ENCODE measurements at places on chromosomes 4 and X. TPM values are rescaled to one million over a fixed set of nuclear protein-coding genes. Genes with fewer than 3 reads are reported as not detected.

GRCh38 chr4:5019274-5019673 lies at the start of gene CYTL1:
Gene CYTL1, minus strand, starts transcription at chr4:5019458. Its CDS starts 13 bp downstream, at chr4:5019445.
- H3K4me1 ChIP-seq = no peaks in the 10 kb centered on the region
- no peak within 1 kb of the TSS for H3K4me3 ChIP-seq
- peaks cover 13% of the 10 kb centered on the region for H3K27me3 ChIP-seq
- H3K36me3 ChIP-seq = no peaks in the 10 kb centered on the region

DNA sequence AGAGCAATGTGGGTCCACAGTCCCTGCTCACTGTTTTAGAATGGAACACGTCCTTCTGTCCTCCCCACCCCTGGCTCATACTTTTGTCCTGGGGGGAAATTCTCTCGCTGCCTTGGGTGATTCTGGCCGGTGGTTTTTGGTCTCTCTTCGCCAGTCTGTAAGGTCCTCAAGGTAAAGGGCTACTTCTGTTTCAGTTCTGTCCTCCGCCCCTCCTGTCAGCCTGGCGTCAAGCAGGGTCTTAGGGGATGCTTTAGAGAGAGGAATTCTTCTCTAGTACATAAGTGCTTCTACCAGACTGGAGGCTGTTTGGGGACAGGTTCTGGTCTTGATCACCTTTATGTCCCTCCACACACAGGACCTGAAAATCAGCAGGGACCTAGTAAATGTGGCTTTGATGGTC lies 617 bp upstream of the MRFAP1L1 start:
- no peak for DNase-seq
- H3K4me1 ChIP-seq = peaks cover 43% of the 10 kb centered on the region
- H3K27me3 ChIP-seq = peaks cover 2% of the 10 kb centered on the region
- peaks cover 43% of the 10 kb centered on the region for H3K36me3 ChIP-seq
- H3K27ac ChIP-seq = peak overlapping the region; percentile 79
- H3K4me3 ChIP-seq = peak overlapping the region; percentile 94

DNA sequence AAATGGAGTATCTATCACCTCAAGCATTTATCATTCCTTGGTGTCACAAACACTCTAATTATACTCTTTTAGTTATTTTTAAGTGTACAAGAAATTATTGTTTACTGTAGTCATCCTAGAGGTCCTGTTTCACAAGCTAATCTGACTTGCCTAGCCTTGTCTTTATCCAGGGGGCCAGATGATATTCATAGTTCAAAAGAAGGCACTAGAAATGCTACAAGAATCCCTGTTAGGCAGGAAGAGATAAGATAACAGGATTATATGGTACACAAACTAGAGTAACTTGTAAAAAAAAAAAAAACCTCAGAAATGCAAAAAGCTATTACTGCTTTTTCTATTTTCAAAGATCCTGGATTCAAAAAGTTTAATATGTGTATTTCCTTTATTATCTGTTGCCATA lies 95.8 kb downstream of the MBNL3 start:
- DNase-seq = no peak
- no peak overlapping the region for H3K4me3 ChIP-seq
- H3K36me3 ChIP-seq = no peaks in the 10 kb centered on the region
- H3K4me1 ChIP-seq = no peaks in the 10 kb centered on the region
- no peaks in the 10 kb centered on the region for H3K27me3 ChIP-seq
- no peak overlapping the region for H3K27ac ChIP-seq

Gene SLC38A5
- total RNA-seq = 146 TPM

DNA sequence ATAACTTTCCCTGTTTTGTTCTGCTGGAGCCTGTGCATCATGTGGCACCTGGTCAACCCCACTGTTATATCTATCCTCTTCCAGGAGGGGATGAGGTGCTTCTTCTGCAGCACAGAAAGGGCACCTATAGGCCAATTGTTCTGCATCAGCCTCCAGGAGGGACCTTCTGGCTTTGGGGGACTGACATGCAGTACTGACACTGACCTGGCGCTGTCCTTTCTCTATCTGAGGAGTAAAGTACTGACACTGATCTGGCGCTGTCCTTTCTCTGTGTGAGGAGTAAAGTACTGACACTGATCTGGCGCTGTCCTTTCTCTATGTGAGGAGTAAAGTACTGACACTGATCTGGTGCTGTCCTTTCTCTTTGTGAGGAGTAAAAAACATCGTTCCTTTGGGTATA lies 498.4 kb downstream of the PACRGL start:
- H3K4me1 ChIP-seq = no peaks in the 10 kb centered on the region
- H3K27me3 ChIP-seq = no peaks in the 10 kb centered on the region
- H3K36me3 ChIP-seq = no peaks in the 10 kb centered on the region
- no peak overlapping the region for H3K27ac ChIP-seq

DNA sequence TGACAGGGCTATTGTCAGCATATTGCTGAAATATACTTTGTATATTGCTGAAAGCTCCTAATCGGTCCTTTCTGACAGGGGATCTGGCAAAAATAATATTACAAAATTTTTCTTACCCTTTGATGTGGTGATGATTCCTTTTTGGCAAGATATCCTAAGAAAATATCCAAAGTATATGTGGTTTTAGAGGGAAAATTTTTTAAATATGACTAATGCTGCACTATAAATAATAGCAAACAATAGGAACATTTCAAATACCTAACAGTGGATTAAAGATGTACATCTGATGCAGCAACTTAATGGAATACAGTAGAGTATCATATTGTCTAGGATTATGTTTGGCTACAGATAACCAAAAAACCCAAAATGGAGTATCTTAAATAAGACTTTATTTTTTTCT lies 49.6 kb downstream of the RRAGB start:
- H3K4me1 ChIP-seq = no peaks in the 10 kb centered on the region
- no peak overlapping the region for H3K4me3 ChIP-seq
- no peak overlapping the region for H3K27ac ChIP-seq
- peaks cover 9% of the 10 kb centered on the region for H3K36me3 ChIP-seq
- no peaks in the 10 kb centered on the region for H3K27me3 ChIP-seq
- no peak for DNase-seq

Gene DGKQ
- total RNA-seq = 14.4 TPM

Gene SATL1
- not detected for total RNA-seq

- DNase-seq = no peak
- no peaks in the 10 kb centered on the region for H3K4me1 ChIP-seq
- no peaks in the 10 kb centered on the region for H3K27me3 ChIP-seq
- no peak overlapping the region for H3K4me3 ChIP-seq
- H3K36me3 ChIP-seq = no peaks in the 10 kb centered on the region
These were observed 1587.9 kb upstream of the ADGRL3 start for GRCh38 chr4:59612235-59612634.

Gene MUC7
- not detected for total RNA-seq

GRCh38 chrX:26409636-26410035 lies 193.7 kb downstream of the MAGEB5 start:
- no peaks in the 10 kb centered on the region for H3K27me3 ChIP-seq
- DNase-seq = no peak
- no peak overlapping the region for H3K27ac ChIP-seq
- H3K4me3 ChIP-seq = no peak overlapping the region
- H3K4me1 ChIP-seq = no peaks in the 10 kb centered on the region

Gene DLG3
- total RNA-seq = 40.9 TPM

Gene KLHL4
- total RNA-seq = not detected
